ENCODE measurements at places on chromosomes 13 and 19.

DNA sequence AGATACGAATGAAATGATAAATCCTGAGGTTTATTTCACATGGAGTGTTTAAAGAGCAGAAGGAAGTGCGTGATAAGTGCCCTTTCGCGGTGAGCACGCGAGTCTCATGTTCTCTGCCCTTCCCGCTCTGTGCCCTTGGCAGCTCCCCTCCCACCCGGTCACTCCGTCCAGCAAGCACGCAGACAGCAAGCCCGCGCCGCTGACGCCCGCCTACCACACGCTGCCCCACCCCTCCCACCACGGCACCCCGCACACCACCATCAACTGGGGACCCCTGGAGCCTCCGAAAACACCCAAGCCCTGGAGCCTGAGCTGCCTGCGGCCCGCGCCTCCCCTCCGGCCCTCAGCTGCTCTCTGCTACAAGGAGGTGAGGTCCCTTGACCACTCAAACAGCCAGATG is 37.4 kb upstream of the TEX29 start:
- DNase-seq, result no peak

DNA sequence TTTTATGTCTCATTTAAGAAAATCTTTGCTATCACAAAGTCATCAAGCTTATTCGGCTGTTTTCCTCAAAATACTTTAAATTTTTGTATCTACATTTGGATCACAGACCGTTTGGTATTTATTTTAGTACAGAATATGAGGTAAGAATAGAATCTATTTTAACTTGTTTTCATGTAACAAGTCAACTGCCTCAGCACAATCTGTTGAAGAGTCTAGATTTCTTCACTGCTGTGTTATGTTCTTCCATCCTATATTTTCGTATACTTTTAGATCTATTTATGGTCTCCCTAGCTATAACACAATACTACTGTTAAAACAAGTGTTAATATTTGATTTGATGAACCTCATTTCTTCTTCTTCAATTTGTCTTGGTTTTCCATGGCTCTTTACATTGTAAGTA is 61.6 kb upstream of the SGCG start:
- DNase-seq, result no peak

DNA sequence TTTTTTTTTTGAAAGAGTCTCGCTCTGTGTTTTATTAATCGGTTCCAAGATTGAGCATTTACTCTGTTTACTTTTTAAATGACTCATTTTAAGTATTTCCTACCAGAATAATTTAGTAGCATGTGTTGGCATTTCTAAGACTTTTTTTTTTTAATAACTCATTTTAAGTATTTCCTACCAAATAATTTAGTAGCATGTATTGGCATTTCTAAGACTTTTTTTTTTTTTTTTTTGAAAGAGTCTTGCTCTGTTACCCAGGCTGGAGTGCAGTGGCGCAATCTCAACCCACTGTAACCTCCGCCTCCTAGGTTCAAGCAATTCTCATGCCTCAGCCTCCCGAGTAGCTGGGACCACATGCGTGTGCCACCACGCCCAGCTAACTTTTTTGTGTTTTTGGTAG is 13.1 kb downstream of the SETDB2 start:
- DNase-seq, result no peak

DNA sequence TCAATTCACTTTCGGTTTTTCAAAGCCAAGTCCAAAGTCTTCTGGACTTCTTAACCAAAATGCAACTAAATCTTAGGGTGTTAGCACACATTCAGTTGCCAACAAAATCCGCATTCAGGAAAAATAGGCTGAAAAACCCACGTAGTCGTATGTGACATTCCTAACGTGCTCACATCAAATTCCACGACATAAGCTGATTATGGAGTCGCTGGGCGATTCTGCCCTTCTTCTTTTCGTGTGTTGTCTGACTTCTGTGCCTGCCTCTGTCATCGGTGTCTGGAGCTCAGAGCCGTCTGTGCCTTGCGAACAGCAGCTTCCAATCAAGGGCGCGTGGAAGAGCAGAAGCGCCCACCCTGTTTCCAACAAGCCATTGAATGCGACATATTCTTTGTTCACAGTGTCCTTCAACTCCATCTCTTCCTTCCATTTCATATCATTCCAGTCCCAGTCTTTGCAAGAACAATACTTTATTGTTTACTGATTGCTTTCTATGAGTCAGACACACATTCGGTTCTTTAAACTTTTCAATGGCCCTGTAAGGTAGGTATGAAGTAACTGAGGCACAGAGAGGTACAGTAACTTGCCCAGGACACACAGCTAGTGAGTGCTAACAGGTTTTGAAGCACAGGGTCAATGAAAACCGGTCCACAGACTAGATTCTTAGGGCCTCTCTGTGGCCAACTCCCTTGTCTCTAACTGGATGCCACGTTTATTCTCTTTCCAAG is 8.2 kb upstream of the ZNF507 start:
- DNase-seq, result no peak

DNA sequence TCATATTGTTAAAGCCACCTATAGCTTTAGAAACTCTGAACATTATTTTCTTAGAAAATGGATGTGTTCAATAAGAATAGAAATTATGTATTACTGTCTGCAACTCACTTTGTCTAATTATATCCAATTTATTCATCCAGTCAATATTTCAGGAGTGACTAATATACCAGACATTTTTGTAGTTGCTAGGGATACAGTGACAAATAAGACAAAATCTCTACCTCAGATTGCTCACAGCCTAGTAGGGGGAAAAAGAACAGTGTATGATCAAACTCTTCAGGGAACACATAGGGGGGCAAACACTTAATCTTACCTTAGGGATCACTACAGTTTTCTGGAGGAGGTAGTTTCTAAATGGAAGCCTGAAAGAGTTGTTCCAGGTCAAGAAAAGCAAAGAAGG is 8.6 kb downstream of the BRCA2 start:
- DNase-seq, result no peak

GRCh38 chr19:497491-497868 is 1.2 kb downstream of the MADCAM1 start:
- DNase-seq, result no peak

DNA sequence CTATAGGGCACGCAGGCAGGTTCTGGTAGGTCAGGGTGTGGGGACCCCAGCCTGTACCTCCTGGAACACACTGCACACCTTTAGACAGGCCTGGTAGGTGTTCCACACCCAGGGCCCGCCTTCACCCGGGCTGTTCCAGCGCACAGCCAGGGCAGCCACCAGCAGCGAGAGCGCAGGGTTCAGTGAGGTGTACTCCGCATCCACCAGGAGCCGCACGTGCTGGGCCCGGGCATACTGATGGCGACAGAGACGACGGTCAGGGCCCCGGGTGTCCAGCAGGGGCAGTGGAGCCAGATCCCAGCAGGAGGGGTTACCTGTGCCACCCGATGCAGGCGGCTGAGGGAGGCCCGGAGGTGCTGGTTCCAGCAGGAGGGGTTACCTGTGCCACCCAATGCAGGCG is 6.0 kb downstream of the PRODH2 start:
- no peak for DNase-seq

DNA sequence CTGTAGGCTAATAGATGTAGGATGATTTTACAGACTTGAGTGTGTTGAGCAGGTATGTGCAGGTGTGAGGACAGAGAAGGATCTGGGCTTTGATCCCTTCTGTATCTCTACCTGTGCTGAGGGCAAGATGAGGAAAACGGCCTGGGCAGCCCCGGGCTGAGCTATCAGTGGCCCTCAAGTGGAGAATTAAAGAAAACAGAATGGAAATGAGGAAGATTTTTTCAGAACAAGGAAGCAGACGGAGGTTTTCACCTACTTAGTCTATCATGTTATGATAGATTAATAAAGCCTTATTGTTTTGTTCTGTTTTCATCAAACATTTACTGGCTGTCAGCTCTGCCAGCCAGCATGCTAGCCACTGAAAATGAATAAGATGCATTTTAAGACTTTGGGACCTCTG is 22.3 kb upstream of the FOXO1 start:
- DNase-seq, result no peak

- DNase-seq, result no peak
These were observed 236.6 kb downstream of the NHLRC3 start for GRCh38 chr13:39274739-39275325.

DNA sequence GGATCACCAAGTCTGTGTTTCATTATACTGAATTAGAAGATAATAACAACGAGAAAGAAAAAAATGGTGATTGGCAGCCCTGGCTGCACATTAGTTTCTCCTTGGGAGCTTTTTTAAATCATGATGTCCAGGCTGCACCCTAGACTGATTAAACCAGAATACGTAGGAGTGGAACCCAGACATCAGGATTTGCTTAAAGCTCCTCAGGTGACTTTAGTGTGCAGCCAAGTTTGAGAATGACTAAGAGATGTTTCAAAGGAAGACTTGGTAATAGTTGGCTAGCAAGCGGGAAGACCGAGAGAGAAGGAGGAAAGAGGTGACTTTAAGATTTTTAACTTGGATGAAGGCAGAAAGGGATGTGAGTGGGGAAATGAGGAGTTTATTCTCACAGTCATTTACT is 71.4 kb upstream of the SERP2 start:
- DNase-seq, result no peak

- DNase-seq, result no peak
These were observed 7.5 kb downstream of the C3 start for GRCh38 chr19:6712692-6713670.

DNA sequence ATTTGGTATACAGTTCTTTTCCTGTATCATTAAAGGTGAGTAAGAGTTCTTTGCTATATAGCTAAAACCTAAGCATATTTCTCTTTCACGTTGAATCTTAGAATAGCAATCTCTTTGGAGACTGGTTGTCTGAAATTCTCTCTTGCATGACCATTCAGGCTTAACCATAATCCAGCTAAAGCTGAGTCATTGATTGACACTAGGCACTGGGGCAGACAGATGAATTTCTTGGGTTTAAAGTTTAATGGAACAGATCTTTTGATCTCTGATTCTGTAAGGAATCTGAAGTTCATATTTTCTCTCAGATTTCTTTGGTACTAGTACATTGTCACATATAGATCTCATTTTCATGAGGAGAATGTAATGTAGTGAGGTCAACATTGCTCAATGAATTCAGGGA is 397.3 kb upstream of the MIR17HG start:
- DNase-seq, result no peak

DNA sequence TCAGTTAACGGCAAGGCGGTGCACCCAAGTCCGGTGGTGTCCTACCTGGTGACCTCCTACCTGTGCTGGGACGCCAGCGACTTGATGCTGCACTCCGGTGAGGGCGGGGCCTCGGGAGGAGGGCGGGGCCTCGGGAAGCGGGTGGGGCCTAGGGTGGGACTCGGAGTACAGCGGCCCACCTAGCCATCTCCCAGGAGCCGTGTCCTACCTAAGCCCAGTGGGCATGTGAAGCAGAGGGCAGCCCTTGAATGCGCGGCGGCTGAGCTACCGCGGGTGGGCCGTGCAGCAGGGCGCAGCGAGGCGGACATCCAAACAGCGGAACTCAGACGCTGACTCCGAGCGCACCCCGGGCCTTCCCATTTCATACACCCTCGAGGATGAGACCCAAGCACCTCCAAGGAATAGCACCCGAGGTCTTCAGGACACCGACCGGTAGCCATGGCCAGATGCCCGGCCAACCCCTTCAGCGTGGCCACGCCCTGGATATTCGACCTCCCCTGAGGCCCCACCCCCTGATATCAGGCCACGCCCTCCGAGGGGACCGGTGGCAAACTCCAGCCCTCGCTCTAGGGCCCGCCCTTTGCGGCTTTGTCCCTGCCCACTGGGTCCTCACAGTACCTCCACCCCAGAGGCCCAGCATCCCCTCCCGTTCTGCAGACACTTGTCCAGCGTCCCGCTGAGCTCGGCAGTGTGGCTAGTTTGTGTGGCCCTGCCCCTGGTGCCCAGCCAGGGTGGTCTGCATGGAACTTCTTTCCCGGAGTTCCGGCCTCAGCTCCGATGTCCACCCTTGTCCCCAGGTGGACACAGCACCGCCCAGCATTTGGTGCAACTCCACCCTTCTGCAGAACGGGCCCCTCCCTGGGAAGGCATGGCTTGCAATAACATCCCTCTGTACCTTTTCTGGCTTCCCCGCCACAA is 5.4 kb downstream of the KLK1 start:
- DNase-seq, result peak; percentile 56

DNA sequence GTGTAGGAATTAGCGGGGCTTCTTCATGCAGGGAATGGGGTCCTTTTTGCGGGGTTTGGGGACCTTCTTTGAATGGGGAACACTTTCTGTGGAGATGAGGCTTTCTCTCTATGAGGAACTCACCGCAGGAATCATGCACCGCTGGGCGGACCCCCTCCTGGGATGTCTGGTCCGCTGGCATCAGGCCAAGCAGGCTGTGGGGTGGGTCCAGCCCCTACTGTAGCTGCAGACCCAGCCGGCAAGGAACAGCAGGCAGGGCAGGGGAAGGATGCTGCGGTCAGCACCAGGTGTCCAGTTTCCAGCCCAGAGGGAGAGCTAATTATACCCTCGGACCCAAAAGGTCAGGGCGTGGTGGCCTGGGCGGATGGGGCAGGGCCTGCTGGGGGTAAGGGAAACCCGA is 1.8 kb downstream of the MYBPC2 start:
- DNase-seq, result no peak

- DNase-seq, result no peak
These were observed 11.6 kb upstream of the PLIN3 start for GRCh38 chr19:4879041-4879440.

- DNase-seq, result peak; percentile 10
These were observed 1591.5 kb downstream of the PCDH9 start for GRCh38 chr13:65638572-65639168.

DNA sequence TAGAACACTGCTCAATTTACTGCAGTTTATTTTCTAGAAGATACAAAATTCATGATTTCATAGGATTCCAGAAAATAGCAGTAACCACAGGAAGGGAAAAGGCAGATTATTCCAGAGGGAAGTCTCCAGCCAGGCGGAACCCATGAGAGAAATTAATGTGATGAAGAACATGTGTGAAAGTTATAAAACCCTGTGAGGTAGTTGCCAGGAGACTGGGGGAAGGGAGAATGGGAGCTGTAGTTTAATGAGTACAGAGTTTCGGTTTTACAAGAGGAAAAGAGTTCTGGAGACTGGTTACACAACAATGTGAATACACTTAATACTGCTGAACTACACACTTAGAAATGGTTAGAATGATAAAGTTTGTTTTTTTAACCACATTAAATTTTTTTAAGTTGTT is 14.2 kb upstream of the PDX1 start:
- DNase-seq, result no peak

DNA sequence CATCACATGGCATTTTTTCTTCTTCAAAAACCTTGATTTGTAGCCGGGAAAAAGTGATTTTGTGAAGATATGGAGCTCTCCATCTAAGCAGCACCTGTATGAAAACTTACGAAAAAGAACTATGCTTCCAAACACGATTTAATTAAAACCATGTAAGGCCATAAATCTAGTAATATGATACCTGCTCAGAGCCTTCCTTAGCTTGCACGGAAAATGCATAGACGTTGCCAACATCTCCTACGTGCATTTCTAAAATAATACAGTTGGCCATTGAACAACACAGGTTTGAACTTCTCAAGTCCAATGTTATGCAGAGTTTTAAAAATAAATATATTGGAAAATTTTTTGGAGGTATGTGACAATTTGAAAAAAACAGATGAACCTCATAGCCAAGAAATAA is 59.1 kb upstream of the RNF113B start:
- DNase-seq, result no peak

DNA sequence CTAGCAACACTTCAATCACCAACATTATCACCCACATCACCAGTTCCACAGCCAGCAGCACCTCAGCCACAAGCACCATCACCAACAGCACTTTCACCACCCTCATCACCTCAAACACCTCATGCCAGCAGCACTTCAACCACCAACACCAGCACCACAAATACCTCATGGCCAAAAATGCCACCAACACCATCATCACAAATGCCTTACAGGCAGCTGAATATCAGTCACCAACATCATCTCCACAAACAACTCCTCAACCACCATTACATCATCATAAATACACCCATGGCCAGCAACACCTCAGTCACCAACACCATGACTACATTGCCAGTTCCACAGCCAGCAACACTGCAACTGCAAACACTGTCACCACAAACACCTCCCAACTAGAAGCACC is 10.4 kb downstream of the FCER2 start:
- DNase-seq, result no peak
